ENCODE measurements at places on chromosomes 16 and 17.

DNA sequence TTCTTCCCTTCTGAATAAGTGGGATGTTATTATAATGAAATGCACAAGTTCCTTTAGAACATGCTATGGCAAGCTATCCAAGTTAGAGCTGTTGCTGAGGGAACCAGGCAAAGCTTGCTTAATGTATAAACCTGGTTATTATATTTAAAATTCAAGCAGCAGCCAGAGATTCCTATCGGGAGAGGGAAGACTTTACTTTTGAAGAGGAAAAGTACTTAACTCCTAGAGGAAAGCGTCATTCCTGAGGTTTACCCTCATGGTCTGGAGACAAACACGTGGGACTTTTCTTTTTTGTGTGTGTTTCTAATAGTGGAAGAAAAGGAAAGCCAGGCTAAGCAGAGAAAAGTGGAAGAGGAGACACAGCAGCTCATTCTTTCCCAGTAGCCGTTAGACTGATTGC is 39.9 kb upstream of the MYH10 start:
- no peak for DNase-seq

- no peak for DNase-seq
These were observed 30.6 kb downstream of the FAM20A start for GRCh38 chr17:68570526-68570925.

- no peak for DNase-seq
These were observed 13.1 kb downstream of the USP7 start for GRCh38 chr16:8950580-8951077.

GRCh38 chr16:76653390-76654026 is 376.3 kb downstream of the CNTNAP4 start:
- peak; percentile 91 for DNase-seq

- DNase-seq = no peak
These were observed 4.0 kb upstream of the ZNF768 start for GRCh38 chr16:30530163-30531037.

- DNase-seq = no peak
These were observed 62.5 kb downstream of the C16orf95 start for GRCh38 chr16:87254734-87255133.

- DNase-seq = peak; percentile 11
These were observed 155.3 kb downstream of the AIPL1 start for GRCh38 chr17:6279659-6280058.

- peak; percentile 7 for DNase-seq
These were observed 787 bp downstream of the ZFPM1 start for GRCh38 chr16:88453611-88454522.

GRCh38 chr16:66616592-66616991 is 12.1 kb downstream of the CMTM3 start:
- DNase-seq = no peak
